Activated naive CD4-positive, alpha-beta T cell (primary cell): ENCODE measurements at places on chromosomes 2 and 18.

GRCh38 chr2:124267794-124268193 lies 242.7 kb downstream of the CNTNAP5 start:
- no peak for DNase-seq

- DNase-seq = no peak
Observed at GRCh38 chr2:197183355-197183754, 127.2 kb downstream of the ANKRD44 start.

- DNase-seq = no peak
Observed at GRCh38 chr2:69837533-69837932, 8.1 kb downstream of the GMCL1 start.

DNA sequence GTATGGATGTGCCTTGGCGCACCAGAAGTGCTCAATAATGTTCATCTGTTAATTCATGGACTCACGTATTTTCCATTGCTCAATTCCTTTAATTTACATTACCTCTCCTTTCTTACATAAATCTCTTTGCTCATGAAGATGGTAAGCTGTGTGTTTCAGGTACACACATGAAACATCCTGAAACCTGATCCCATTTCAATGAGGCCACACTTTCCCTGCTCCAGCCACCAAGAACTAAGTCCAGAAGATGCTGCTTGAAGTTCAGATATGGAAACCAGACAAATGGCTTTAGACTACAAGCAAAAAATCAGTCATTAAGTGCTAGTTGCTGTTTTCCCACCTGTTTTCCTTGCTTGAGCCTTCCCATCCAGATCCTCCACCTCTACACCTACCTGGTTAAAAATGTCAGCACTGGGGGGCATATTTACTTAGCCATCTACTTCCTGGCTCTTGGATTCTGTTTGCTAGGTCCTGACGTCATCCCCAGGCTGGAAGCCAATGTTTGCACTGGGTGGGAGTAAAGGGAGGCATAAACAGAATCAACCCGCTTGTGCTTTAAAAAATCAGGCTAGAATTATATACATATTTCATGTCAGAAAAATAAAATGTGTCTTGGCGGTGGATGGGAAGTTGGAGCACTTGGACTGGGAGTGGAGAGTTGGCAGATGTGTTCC lies 309.7 kb downstream of the OSR1 start:
- DNase-seq = no peak

- no peak for DNase-seq
Observed at GRCh38 chr2:142980246-142981068, 103.0 kb downstream of the KYNU start.

DNA sequence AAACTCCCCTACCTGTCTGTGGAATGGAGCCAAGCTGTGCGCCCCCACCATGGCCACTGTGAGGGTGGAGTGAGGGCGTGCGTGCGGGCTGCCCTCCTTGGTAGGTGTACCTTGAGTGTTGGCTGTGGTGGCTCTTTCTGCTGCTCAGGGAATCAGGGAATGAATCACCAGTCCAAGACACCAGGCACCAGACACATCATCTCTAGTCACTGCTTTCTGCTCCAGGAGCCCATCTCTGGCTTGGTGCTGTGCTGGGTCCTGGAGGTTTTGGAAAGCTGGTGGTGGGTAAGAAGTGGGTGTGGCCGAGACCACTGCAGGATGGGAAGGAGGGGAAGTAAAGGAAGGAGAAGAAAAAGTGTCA lies 209.9 kb downstream of the SEPTIN10 start:
- no peak for DNase-seq

GRCh38 chr2:191291471-191291870 lies 46.3 kb downstream of the MYO1B start:
- no peak for DNase-seq

DNA sequence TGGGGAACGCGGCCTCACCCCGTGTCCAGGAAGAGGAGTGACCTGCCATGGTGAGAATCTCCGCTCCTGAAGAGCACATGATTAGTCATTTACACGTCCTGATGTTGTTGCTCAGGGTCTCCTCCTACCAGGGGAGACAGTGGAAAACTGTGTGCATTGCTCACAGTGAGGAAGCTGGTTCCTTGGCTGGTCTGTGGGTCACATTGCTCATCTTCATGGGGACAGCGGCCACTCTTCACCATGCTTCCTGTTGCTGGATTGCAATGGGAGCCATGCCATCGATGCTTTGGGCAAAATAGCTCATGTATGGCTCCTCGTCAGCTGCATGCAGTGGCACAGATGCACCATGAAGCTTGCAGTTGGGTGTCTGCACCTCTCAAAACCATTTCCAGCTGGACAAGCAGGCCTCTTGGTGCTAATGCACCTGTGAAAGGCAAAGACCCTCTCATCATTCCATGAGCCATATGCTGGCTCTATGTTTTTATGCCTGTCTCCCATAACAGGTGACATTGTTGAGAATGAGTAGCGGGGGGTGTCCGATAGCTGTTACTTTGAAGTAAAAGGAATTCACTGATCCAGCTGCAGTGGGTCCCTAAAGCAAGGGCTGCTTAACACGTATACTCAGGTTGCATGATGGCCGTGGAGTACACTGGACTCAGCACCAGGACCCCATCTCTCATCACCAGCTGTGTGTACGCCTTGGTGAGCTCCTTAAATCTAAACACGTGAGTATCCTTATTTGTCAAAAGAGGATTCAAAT lies 135.0 kb upstream of the ALKAL2 start:
- DNase-seq = no peak
